ENCODE measurements at places on chromosomes 2 and 18. TPM values are rescaled to one million over a fixed set of nuclear protein-coding genes. Genes with fewer than 3 reads are reported as not detected.

SERPINB11 gene
- total RNA-seq: not detected

RIF1 gene
- 17.5 TPM for total RNA-seq

CDH7 gene
- not detected for total RNA-seq

DNA sequence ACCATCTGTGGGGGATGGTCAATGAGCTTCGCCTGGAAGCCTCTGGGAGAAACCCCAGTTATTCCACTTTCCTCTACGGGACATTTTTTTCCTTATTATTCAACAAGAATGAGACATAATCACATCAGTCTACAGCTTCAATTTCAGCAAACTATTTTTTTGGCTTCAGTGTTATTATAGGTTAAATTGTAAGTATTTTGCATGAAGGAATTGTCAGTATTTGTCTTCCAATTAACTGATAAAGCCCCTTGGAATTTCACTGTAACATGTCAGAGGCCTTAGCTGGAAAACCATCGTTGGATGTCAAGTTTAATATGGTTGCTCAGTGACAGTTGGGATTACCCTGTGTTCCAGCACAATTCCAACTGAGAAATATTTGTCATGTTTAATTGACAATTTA lies 480.9 kb upstream of the CHST9 start:
- no peaks in the 10 kb centered on the region for H3K4me1 ChIP-seq
- H3K36me3 ChIP-seq: no peaks in the 10 kb centered on the region
- H3K27ac ChIP-seq: no peak overlapping the region
- no peak overlapping the region for H3K4me3 ChIP-seq
- DNase-seq: no peak

All from psoas muscle (tissue), 8 donors.